ENCODE measurements at places on chromosomes 2 and 18.

DNA sequence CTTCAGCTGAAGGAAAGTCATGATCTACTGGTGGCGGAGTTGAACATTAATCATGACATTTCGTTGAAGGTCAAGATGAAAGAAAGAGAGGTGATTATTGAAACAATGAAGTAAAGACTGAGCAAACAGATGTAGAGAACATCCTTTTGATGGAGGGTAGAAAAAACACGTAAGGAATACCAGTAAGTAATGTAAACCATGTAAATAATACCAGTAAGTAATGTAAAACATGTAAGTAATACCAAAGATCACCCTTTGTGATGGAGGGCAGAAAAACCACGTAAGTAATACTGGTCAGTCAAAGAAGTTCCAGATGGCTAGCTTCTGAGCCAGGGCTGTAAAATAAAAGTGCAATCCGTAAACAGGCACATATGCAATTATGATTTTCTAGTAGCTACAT, 1387.7 kb downstream of the SUCLG1 start:
- no peak for DNase-seq

GRCh38 chr2:96188821-96189526, 19.7 kb downstream of the STARD7 start:
- DNase-seq = no peak

DNA sequence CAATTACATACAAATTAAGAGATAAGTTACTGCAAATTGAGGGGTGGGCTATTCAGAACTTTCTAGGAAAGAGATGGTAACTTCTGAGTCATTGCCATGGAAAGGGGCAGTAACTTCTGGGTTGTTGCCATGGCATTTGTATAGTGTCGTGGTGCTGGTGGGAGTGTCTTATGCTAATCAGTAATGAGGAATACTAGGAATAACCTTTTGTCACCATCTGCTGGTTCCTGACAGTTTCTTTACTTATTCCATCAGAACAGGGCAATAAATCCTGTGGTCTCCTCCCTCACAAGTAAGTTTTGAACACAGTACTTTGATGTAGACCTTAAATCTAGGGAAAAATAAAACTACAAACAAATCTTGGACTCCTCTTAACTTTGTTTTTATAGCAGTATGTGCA, 435.4 kb downstream of the BCL11A start:
- no peak for DNase-seq

- DNase-seq = no peak
Observed at GRCh38 chr2:72972352-72973136, 55.2 kb downstream of the EMX1 start.

DNA sequence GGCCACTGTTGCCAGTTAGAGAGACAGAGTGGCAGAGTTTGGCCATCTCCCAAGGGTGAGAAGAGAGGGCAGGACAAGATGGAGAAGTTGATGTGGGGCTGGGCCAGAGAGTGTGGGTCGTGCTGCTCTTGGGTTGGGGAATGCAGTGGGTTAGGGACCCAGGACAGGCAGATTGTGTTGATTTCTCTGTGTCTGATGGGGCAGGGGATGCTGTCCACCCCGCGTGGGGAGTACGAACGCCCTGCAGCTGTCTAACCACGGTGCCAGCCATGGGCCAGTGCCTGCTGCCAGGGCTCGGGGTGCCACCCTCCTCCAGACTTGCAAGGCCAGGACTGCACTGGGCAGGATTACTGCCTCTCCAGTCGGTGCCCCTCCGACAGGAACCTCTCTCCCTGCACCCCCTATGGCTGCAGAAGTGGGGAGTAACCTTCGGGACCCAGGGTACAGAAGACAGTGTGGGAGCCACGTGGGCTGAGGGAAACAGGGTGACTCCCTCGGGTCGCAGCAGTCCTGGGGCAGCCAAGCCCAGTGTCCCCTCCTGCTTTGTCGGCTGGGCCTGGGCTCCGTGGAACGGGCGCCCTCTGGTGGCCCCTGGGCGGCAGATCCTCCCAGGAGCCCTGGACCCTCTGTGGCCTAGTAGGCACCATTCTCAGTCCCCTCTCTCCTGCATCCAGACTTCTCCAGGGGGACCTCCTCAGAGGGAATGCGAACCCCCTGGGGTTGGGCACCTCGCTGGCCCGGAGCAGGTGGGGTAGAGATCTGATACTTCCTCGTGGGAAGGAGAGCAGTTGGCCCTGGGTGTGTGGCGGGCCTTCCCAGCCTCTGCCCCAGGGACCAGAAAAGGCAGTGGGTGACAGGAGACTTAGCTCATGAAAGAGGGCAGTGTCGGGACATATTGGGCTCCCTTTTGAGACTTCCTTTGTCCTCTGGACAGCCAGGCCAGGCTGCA, 2.7 kb downstream of the GPC1 start:
- DNase-seq = peak; percentile 53

DNA sequence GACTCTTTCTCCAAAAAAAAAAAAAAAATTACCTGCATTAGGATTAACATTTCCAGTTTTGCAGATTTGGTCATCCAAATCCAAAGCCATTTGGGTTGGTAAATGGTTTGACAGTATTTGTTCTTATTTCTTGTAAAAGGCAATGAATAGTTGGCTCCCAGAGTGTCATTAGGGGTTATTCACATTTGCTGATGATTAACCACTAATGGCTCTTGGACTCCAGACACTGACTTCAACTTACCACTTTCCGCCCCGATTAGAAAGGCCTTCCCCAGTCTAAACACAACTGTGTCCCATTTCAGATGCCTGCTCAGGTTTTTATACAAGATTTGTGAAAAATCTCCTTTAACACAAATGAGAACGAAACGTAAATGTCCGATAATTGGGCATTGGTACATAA, 9.6 kb upstream of the TGIF1 start:
- DNase-seq = no peak

DNA sequence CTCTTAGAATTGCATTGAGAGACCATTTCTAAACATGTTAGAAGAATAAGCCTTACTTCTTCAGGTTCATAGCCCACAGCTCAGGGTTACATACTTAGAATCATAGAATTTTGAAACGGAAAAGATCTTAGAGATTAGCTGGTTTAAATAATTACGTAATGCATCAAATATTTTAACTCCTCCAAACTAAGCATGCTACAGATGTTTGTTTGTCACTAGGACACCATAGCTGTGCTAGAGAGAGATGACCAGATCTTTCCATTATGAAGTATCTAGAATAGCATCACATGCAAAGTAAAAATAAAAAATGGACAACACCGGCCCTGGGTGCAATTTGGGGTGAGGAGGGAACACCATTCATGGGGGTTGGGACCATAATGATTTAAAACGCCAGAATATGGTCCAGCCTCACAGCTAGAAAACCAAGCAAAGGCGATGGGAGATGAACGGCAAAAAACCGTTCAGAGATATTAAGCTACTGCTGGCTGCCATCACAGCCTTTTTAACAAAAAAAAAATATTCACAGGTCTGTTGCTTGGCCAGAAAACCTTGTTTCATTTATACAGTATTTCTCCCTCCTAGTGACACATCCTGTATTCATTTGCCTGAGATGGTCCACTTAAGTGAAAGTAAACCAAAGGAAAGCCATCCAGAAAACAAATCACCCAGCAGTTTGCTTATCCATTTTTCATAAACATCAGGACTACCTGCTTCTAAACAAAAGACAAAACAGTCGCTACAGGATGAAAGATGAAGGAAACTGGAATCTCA, 94.2 kb downstream of the EPHA4 start:
- DNase-seq = no peak

- no peak for DNase-seq
Observed at GRCh38 chr2:25251071-25251421, 82.7 kb upstream of the POMC start.

- no peak for DNase-seq
Observed at GRCh38 chr2:29123617-29124349, 8.6 kb downstream of the CLIP4 start.

DNA sequence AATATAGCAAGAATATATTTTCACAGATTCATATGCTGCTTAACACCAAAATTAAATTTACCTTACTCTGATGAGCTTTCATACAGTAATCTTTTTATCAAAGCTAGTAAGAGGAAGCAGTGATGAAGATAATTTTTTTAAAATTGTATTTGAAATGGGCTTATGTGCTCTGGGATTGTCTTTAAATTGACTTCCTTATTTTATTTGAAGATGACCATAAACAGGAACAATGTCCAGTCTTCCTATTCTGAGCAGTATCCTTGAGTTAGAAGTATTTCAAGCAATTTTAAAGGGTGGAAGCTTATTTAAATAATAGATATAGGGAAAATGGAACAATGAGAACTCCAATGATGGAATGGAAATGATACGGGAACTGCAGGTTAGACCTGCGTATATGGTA, 211.6 kb downstream of the MCFD2 start:
- no peak for DNase-seq

DNA sequence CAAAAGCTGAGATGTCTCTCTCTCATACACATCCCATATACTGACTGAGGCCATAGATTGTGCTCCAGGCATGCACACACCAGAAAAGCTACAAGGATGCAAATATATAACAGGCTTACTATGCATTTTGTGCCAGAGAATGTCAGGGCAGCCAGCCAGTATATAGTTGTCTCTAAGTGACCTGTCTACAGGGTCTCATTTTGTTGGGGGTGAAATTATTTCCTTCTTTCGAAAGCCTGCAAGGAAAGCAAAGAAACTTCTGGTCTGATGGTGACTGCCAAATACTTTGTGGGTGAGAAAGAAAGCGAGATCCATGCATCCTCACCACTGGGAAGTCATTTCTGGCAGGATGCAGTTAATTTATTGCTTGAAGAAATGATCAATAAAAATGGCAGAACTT, 70.2 kb downstream of the CDCA7 start:
- DNase-seq = no peak

DNA sequence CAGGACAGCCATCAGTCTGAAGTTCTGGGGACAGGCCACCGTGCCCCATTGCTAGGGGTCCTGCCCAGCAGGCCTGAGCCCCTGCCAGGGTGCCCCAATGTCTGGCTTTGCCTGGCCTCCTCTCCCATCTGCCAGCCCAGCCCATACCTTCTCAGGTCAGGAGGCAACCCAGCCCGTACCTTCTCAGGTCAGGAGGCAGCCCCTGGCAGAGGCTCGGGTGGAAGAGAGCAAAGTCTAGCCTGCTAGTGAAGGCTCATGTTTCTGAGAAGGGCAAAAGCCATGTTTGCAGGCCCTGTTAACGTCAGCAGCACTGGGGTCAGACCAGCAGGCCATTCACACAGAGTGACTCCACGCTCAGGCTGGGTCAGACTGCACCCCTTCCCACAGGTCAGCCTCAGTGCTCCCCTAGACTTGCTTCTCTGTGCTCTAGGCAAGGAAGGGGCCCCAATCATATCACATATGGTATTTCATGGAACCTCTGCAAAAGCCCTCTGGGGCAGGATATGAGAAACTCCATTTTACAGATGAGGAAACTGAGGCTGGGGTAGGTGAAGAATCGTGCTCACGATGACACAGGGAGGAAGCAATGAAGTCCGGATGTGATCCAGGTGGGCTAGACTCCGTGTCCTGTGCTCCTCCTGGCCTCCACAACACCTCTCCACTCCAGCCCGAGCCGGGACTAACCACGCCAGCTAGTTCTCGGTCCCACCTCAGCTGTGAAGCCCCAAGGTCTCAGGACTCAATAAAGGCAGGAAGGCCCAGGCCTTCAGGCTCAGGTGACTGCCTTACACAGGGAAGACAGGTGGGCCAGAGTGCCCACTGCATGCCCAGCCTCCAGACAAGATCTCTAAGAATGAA, 9.5 kb downstream of the SDC1 start:
- DNase-seq = no peak

DNA sequence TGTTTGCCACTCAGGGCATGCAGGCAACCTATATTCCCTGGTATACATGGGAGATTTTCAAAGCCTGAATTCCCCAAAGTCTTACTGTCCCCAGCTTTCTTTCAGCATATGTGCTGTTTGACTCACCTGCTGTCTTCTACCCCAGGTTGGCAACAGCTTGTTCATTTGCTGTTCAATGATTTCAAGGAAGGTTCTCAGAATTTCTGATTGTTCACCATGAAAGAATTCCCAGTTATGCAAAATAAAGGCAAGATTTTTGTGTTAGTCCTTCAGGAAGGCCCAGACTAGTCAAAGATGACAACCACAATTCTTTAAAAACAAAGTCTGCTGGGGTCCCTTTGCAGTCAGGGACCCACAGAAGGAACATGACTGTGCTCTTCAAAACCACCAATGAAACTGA, 1057.8 kb upstream of the CDH2 start:
- no peak for DNase-seq

DNA sequence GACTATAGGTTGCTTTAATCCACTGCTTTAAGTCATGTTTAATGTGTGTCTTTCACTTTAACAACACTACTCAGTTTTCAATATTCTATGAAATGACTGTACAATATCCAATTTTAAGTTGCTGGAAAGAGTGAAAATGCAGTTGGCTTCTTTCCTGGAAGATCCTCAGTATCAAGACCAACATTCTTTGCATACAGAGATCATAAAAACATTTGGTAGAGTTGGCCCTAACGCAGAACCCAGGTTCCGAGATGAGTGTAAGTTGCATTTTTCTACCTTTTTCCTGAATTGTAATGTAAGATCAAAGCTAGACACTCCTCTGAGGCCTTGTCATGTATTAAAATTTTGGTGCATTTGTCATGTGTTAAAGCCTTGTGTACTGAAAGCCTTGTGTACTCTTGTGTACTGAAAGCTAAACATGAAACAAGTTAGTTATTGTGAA, 42.9 kb upstream of the TNFRSF11A start:
- DNase-seq = no peak

DNA sequence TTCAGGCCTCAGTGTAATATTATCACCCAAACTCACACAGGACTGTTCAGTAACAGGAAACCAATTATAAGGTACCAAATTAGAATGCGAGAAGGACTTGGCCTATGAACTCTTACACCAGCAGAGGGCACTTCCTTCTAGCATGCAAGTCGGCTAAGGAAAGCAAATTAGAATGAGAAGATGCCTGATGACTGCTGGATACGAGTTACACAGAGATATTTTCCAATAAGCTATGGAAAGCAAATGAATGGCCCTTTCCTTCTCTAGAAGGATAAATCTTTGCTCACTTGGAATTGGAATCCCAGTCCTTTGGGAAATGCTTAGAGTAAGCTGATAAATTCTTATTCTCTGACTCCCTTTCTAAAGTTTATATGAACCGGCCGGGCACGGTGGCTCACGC, 109.8 kb downstream of the AP1S3 start:
- DNase-seq = peak; percentile 16

GRCh38 chr2:142849820-142850219, 27.6 kb upstream of the KYNU start:
- DNase-seq = no peak

GRCh38 chr2:44680983-44681531, 260.4 kb upstream of the SIX3 start:
- no peak for DNase-seq

DNA sequence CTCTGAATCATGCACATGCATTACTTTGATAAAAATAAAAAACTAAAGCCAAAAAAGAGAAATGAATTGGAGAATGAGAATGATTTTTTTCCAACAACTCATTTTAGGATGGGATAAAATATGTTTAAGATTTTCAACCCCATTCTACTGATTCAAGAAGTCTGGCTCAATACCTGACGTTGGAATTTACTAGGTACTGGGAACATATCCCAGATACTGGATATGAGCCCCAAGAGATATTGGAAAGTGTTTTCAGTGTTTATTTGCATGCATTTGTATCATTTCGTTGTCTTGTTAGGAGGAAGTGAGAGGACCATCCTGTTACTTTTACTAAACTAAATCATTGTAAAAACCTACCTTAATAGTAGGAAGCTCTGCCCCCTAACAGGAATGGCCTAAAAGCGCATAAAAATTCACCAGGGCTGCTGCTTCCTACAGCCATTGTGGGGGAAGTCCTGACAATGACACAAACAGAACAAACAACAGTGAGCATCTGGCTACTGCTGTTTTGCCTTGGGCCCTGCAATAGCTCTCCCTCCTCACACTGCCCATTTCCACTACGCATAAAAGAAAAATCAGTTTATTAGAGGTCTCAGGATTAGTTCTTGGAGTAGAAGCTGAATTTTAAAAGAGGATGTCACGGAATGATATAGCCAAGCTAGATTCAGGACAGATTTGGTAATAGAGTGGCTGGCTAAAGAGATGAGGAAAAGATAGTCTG, 35.2 kb downstream of the ANKAR start:
- no peak for DNase-seq
